T-helper 9 cell (primary cell): ENCODE measurements at places on chromosomes 6 and 20.

DNA sequence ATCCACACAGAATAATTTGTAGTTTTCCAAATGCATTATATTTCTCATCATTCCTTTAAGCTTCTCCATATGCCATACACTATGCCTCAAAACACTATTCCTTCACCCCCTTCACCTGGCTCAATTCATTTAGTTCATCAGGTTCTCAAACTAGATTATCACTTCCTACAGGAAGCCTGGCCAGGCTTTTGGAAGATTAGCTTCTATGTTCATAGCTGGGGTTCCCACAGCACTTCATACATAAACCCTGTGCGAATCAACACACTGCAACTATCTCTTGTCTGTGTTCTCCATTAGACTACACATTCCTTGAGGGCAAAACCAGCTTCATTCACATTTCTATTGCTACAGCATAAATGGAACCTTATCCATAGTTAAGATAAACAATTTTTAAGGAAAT lies 40.5 kb upstream of the PLN start:
- DNase-seq = no peak

- no peak for DNase-seq
These were observed 51.8 kb downstream of the SCAND1 start for GRCh38 chr20:35902545-35902941.

DNA sequence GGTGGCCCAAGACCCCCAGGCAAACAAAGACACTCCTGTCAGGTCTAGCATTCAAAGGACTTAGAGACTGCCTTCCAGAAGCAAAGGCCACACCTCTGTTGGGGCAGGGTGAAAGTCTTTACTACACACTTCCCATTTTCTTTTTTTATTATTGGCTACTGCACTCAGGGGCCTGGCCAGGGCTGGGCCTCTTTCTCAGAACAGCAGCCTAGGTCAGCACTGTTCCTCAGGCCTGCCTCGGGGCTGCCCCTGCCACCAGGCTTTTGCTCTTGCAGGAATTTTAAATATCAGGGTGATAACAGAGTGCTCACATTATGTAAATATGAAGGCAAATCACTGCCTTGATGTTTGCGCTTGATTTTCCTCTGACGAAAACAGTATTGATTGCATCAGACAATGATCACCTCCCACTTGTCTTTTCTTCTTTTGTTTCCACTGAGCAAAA lies 18.5 kb downstream of the GSTA4 start:
- no peak for DNase-seq

- no peak for DNase-seq
These were observed 60.6 kb upstream of the MDGA1 start for GRCh38 chr6:37758234-37758633.

DNA sequence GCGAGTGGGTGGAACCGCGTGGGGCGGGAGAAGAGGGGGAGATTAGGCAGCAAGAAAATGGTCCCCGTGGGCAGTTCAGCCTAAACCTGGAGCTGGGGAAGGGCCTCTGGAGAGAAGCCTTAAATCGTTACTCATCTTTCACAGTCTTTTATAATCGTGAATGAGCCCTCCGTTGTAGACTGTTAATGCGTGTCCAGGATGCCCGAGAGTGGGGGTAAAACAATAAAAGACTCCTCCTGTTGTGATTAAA lies 11.0 kb upstream of the ELOVL5 start:
- no peak for DNase-seq

DNA sequence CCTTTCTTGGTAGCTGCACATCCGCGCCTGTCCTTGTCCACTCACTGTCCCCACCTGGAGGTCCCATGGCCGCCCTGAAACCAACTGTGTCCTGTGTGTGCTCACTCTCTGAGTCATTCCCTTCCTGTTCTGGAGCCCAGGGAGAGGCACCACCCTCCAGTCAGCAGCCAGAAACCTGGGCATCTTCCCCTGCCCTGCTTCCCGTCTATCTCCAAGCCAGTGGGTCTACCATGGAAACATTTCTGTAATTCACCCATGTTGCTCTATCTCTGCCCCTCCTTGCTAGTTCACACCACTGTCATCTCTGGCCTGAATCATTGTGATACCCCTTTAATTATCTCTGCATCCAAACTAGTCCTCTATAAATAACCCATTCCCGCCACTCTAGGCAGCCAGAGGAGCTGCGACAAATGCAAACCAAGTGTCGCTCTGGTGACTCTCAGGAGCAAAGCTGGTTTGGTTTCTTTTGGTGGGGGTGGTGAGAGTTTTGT lies 28.8 kb upstream of the SYNJ2 start:
- no peak for DNase-seq

- DNase-seq = no peak
These were observed 354.5 kb upstream of the CITED2 start for GRCh38 chr6:139728876-139729427.

- no peak for DNase-seq
These were observed 91.4 kb upstream of the AFDN start for GRCh38 chr6:167735084-167735950.

DNA sequence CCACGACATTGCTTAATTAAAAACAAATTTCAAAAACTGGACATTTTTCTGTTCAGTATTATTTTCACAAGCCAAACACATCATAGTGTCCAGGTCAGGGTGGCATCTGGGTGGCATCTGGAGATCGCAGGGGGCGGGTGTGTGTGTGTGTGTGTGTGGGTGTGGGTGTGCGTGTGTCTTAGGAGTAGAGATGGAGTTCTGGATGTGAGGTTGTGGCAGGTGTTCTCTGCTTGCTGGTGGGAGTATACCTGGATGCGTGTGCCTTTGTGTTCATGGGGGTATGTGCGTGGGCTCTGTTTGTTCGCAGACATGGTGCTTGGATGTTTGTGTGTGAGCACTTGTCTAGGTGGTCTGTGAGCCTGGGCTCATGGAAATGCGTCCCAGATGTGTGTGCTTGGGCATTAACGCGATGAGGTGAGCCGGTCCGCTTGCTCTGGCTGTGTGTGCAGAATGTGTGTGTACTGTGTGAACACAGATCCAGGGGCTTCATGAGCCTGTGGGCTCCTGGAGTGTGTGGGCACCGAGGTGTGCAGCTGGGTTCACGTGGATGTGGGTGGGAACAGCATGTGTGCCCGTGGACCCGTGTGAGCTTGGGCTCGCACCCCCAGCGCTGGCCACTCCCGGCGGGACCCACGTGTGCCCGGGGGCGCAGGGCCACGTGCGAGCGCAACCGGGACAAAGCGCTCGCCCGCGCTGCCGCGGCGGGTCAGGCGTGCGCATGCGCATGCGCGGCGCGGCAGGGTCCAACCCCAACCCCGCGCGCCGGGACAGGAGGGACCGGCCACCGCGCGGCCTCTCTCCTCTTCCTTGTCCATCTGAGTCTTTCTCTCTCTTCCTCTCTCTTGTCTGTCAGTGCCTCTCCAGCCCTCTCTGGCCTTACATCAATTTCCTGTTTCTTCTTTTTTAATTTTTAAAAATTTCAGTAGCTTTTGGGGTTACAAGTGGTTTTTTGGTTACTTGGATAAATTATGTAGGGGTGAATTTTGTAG lies 60.4 kb downstream of the SRC start:
- DNase-seq = no peak

DNA sequence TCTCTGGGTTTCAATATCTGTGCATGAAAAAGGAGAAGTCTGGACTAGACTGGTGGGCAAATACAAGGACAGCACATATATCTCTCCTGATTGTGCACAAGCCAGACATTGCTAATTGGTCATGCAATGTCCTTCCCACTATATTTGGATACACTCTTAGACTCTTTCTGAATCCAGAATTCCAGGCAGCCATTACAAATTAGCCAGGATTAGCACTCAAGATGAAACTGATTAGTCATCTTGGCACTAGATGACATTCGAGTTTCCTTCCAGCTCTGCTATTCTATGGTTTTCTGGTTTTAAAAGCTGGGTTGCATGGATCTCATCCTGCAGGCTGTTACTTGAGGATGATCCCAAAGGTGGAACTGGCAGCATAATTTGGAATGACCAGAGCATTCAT lies 73.2 kb downstream of the SCP2D1 start:
- no peak for DNase-seq

DNA sequence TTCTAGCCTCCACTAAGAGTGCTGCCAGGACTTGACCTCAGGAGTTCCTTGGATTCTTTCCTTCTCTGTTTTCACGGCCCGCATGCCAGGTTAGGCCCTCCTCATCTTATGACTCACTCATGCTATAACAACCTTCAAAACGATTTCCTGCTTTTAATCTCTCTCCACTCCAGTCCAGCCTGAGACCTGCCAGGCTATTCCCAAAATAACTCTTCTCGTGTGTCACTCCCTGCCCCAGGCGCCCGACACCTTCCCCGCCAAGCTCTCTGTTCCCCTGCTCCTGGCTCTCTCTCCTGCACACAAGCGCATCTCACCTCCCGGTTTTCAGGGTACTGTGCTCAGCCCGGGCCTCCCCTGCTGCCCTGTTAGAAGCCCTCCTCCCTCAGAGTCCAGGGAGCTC lies 64.1 kb upstream of the RPS6KA2 start:
- no peak for DNase-seq
